ENCODE measurements at places on chromosomes 3 and 15. TPM values are rescaled to one million over a fixed set of nuclear protein-coding genes. Genes with fewer than 3 reads are reported as not detected.

The ATP13A5 gene
- total RNA-seq, result not detected

The OR5H1 gene
- not detected for total RNA-seq

The TM4SF4 gene
- total RNA-seq, result not detected

The ATP8B4 gene
- 155 TPM for total RNA-seq

The RPL39L gene
- total RNA-seq, result 12.2 TPM

Data from smooth muscle cell of bladder (primary cell).